ENCODE measurements at places on chromosomes 4 and X.

- DNase-seq = no peak
These were observed 49.2 kb downstream of the VSIG4 start for GRCh38 chrX:65990702-65991101.

DNA sequence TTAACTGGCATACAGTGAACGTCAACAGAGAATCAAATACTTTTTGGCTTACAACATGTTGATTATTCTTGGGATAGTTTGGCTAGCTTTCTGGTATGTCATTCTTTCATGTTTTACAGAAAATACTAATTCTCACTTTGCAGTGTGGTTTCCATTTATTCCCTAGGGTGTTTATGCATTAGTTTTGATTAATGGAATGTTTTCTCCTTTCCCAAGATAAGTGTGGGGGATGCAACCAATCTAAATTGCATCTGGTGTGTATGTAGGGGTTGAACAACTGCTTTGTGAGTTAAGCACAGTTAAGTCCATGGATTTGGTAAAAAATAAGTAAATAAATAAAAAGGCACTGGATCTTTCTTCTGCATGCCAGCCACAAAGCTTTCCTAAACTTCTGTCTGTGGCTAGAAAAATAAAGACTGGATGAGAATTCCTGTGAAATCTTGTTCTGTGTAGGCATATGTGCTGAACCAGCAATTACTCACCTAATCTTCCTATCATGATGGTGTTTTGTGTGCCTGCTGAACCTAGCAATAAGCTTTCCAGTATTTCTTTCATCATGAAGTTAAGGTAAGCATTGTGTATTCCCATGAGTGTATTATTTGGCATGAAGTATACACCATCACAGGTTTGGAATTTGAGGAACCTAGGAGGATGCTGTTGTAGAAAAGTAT lies 50.6 kb upstream of the TENM3 start:
- no peak for DNase-seq

- DNase-seq = no peak
These were observed 16.7 kb downstream of the IRF2 start for GRCh38 chr4:184457535-184458249.

- DNase-seq = no peak
These were observed 841.9 kb upstream of the HS3ST1 start for GRCh38 chr4:12270546-12270945.

DNA sequence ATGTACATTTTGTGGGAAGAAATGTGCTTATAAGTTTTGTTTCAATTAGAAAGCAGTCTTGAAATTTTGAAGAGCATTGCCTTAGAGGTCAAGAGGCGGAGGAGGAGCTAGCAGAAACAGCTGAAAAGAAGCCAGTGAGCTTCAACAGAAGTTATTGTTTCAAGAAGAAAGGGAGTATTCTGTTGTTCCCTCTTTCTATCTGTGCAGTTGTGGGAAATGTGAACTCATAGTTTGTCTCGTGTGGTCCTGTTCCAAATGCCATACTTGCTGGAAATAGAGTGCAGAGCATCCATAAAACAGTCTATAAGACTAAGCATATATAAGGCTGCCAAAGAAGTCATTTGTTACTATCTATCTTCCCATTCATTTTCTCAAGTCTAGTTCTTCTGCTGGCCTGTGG lies 1015.7 kb downstream of the DMD start:
- no peak for DNase-seq

DNA sequence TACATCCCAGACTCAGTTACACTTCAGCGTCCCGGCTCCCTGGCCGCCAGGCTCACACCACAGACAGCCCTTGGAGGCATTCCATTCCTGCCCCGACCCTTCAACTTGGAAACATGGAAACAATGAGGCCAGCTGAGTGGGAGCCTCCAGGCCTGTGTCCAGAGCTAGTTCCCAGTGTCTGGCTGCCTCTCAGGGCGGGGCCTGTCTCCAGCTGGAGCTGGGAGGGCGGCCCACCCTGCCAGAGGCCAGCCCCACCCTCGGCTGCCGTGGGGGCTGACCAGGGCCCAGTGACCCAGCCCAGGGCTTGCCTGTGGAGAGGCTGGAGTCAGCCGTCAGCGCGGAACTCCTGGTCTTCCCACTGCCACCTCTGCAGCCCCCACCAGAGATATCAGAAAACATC lies 37.4 kb upstream of the SPON2 start:
- no peak for DNase-seq

All from stimulated activated CD4-positive, alpha-beta T cell treated with anti-CD3 and anti-CD28 coated beads, Interleukin-15, amount 100 ng/mL, for 48 hours (primary cell).